PC-3 (cell line): ENCODE measurements at places on chromosomes 2 and 18. TPM values are rescaled to one million over a fixed set of nuclear protein-coding genes. Genes with fewer than 3 reads are reported as not detected.

CMPK2 gene
- 5.0 and 6.5 TPM in 2 replicates for total RNA-seq

DNA sequence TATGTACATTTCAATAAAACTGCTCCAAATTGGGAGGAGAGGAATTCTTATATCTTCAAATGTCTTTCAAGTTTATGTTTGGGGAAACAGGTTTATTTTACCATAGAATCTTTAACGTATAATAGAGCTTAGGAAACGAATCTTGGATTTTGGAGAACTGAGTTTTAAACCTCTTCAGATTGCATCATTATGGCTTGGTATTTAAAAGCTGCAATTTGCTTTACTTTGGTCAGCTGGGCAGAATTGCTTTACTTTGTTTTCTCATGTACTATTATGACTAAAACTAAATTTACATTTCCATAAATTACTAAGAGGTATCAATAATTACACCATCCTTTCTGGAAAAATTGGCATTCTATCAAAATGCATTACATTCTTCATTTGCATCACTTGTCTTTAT, 54.6 kb downstream of the BAZ2B start:
- DNase-seq: no peak

C2orf42 gene
- total RNA-seq: 17.1 and 21.1 TPM in 2 replicates

TFPI gene
- total RNA-seq: 15.0 and 16.0 TPM in 2 replicates

GRCh38 chr18:36392979-36393287, 95.4 kb downstream of the FHOD3 start:
- no peak for DNase-seq

- no peak for DNase-seq
Measured at GRCh38 chr18:55529581-55529980, 58.4 kb downstream of the TCF4 start.

DNA sequence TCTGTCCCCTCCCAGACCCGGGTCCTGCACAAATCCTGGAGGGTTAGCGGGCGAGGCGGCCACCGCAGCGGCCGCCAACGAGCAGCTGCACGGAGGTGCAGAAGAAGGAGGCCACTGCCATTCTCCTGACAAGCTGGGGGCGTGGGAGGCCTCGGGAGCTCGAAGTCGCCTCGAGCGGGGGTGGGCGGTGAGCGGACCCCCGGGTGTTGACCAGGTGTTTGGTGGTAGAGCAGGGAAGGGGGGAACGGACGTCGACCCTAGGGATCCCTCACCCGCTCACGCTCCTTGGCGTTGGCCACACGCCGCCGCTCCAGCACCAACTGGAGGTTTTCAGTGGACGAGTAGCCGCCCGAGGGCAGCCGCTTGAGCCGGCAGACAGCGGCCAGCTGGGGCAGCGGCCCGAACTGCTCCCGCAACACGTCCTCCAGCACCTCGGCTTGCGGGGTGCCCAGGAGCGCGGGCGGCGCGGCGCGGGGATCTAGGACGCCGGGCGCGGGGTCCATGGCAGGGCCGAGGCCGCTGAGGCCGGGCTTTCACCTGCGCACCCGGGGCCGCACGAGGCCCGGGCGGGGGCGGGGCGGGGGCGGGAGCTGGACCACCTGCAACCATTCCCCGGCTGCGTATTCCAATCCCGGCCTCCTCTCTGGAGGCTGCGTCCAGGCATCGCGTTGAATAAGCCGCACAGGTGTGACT, at the start of gene FIGLA:
Gene FIGLA, minus strand, starts transcription at position 508 of the 693 bp plus-strand sequence. Its CDS starts 5 bp downstream, at position 503.
- DNase-seq: no peak

STARD6 gene
- not detected in 2 replicates for total RNA-seq

GRCh38 chr18:79394534-79395307, 1.0 kb upstream of the NFATC1 start:
- peak; percentile 48 for DNase-seq

GRCh38 chr18:58674863-58675472, 3.7 kb downstream of the MALT1 start:
- peak; percentile 51 for DNase-seq

GRCh38 chr2:24206242-24206641, 31.4 kb downstream of the FAM228A start:
- DNase-seq: no peak

REG1A gene
- not detected in 2 replicates for total RNA-seq

DNA sequence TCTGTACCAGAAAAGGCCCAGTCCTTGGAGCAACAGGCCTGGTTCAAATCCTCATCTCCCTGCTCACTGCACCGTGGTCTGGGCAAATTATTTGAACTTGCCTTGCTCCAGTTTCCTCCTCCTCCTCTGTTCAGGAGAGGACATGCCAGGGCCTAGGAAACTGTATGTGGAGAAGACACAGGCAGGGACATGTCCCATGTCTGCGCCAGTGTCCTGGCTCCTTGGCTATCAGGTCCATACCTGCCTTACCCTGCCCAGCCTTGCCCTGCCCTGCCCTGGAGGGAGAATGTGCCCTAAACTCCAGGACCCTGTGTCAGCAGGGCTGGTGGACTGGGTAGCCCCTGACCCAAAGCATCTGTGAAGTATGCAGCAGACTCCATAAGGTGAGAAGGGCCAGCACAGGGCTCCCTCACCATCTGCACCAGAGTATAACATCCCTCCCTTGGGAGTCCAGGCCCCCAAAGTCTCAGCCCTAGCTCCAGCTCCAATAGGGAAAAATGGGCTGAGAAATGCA, 165.3 kb downstream of the GALNT1 start:
- no peak for DNase-seq

TNFAIP6 gene
- total RNA-seq: not detected in 2 replicates
